ENCODE measurements at places on chromosomes 12 and 14.
A peak's percentile ranks its signal among the peaks of the same experiment; 100 is the strongest.

DNA sequence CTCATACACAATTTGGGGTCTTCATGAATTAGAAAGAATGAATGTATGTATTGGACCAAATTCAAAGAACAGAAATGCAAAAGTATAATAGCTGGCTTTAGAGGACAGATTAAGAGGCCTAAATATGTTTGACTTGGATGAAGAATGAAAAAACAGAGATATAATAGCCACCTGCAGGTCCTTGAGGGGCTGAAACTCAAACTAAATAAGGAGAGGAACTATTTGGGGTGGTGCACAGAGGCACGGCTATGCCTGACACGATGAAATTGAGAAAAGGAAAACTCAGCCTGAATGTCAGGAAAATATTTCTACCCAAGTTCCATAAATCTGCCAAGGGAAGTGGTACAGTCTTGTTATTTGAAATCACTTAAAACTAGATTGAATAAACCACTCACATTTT lies 222.9 kb upstream of the DDHD1 start:
- no peak for DNase-seq

- no peak for DNase-seq
These were observed 66.0 kb upstream of the NRXN3 start for GRCh38 chr14:78104160-78104559.

DNA sequence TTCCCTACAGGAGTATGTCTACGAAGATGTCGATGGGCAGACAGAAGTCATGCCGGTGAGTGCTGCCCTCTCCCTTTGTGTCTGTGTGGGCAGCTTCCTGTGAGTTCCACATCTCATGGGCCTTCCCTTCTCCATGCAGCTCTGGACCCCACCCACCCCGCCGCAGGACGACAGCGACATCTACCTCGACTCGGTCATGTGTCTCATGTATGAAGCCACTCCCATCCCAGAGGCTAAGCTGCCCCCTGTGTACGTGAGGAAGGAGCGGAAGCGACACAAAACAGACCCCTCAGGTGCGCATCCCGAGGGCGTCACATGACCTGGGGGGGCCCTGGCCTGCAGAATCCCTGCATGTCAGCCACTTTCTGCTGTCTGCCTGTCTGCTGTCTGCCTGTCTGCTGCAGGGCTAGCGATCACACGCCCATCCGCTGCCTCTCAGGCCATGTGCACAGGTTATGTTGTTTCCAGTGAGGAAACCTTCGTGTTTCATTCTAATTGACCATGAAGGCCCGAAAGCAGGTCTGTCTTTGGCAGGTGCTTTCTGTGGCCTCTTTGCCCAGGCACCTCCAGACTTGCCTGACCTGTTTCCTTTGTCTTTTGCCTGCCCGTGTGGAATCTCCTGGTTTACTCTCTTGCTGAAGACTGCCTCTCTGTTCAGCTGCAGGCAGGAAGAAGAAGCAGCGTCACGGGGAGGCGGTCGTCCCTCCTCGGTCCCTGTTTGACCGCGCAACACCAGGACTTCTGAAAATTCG lies 95.1 kb downstream of the EP400 start:
- DNase-seq, result no peak

DNA sequence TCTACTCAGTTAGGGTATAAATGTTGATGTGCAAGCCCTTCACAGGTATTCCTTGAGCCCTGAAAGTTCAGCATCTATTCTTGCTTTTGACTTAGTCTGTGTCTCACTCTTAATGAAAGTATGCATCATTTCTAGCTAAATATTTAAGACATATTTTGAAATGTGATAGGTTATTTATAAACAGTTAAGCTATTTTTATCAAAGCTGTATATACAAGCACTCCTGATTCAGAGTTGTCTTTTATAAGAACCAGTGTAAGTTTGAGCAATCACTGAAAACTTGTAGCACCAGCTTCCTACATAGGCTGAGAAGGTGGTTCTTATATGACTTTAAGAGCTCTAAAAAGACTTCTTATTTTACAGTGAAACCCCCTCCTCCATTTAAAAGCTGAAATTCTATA lies 98.6 kb downstream of the MYF5 start:
- DNase-seq, result no peak

GRCh38 chr14:92934196-92935085 lies 11.5 kb downstream of the CHGA start:
- no peak for DNase-seq

- DNase-seq, result no peak
These were observed 7.8 kb upstream of the MTERF2 start for GRCh38 chr12:106994579-106995220.

- DNase-seq, result no peak
These were observed 315.5 kb downstream of the RMST start for GRCh38 chr12:97778111-97778510.

DNA sequence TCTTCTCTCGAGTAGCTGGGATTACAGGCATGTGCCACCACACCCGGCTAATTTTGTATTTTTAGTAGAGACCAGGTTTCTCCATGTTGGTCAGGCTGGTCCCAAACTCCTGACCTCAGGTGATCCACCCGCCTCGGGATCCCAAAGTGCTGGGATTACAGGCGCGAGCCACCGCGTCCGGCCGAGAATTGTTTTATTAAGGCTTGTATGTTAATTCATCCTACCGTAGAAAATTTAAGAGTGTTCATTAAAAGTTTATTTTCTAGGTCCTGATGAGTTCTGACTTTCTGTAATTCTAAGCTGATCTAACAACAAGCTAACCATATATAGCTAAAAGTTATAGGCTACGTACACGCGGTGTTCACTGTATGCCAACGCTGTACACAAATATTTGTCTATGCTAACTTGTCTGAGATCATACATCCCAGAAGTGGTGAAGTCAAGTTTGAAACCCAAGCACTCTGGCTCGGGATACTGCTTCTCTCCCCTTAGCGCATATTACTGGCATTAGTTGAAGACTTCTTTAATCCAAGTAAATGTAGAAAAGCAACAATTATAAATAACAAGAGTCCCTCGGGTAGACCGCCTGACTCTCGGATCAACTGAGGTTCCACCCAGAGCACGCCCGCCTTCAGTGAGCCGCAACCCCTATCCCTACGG lies 570 bp upstream of the MRPS35 start:
- no peak for DNase-seq

DNA sequence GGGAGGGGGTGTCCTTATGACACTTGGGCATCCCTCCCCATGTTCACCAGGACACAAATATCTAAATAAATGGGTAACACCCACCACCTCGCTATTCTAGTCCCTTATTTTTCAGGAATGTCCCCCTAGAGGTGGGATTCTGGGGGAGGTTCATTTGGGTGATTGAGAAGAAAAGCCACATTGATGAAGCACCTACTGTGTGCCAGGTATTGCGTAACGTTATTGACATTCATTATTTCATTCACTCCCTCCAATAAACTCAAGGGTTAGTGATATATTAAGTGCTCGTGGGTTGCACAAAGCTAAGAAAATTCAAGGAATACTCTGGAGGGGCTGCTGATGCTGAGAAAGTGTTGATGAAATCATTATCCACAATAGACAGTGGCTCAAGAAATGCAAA lies 92.5 kb upstream of the NOS1 start:
- DNase-seq, result no peak

- no peak for DNase-seq
These were observed 165.8 kb upstream of the SYT1 start for GRCh38 chr12:78698747-78699146.

DNA sequence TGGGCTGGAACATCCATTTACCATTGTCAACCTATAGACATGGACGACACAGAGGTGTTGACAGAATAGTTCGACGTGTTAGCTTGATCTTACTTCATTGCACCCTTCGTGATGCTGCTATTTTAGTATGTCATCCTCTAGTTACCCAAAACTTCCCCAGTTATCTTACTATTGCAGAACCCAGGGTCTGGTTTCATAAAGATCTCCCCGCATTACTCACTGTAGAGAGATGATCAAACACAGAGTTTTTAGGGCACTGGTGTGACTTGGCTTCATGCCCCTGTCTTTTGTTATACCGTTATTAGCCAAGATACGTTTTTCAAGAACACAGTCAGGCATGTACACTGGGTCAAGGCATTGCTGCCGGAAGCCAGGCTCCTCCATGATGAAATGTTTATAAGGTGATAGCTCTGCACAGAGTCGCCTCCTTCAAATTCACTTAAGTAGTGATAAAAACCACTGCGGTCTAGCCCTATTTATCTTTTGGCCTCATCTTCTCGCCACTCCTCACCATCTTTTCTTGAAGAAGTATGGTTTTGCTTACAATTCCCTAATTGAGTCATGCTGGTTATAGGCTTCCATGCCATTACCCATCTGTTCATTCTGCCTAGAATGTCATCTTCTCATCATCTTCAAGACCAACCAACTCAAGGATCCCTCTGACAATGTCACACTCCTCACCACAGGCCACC lies 1127.9 kb downstream of the VRK1 start:
- DNase-seq, result no peak

GRCh38 chr12:117189725-117190209 lies 503 bp downstream of the FBXO21 start:
- no peak for DNase-seq

- DNase-seq, result no peak
These were observed 501.7 kb downstream of the DIO2 start for GRCh38 chr14:79709573-79709972.

- DNase-seq, result no peak
These were observed 1.5 kb downstream of the RAP1B start for GRCh38 chr12:68612202-68612601.

GRCh38 chr12:68772714-68773113 lies 26.7 kb downstream of the SLC35E3 start:
- no peak for DNase-seq

DNA sequence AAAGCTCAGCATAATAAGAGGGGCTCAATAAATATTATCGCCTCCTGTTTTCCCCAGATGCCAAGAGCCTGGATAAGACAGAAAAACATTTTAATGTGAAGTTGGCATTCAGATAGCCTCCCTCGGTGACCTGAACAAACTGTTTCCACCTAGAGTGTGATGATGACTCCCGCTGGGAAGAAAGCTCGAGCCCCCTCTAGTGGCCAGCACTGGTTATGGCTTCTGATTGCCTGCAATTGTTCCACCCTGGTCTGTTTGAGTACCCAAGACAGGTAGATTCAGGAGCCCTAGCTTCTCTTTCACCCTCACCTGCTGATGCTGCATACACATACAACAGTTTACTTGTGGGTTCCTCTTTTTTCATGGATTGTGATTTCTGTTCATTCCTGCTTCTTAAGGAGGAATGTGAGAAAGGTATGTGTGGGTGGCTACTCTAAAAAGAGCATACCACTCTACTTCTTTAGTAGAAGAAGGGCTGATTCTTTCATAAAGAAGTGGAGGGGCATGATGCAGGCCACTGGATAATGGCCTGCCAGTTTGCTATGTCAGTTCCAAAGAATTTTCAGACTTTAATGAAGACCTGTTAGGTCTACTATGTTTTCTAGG lies 6.4 kb downstream of the ERG28 start:
- DNase-seq, result peak; percentile 72

DNA sequence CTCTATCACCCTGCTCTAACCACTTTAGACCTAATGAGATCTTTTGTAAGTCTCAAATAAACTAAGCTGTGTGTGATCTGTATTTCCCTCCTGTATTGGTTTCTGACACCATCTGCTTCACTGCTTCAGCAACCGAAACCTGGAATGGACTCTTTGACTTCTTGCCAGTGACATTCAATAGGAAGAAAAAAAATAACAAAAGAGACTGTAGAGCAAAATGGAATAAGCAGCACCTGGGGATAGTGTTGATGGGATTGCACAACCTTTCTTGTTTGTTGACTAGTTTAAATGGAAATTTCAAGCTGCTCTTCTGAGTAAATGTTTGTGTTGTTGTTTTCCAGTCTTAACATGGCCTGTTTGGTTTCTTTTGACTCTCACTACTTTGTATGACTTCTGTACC lies 888.6 kb upstream of the SEL1L start:
- no peak for DNase-seq

- no peak for DNase-seq
These were observed 1.5 kb downstream of the TCP11L2 start for GRCh38 chr12:106304001-106304421.

DNA sequence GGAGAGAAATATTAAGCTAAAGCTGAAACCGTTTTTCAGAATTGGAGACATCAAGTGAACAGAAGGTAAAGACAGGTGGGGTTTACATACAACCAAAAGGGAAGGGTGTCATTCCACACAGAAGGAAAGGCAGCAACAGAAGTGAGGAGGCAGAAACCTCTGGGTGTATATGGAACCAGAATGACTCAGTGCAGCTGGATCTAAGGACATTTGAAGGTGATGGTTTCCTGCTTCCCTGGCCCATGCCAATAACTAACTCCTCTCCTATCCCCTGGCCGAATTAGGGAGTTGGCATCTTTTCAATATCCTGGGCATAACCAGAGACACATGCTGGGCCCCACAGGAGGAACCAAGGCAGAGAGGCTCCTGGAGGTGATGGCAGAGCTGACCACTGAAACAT lies 8.4 kb downstream of the NCKAP5L start:
- no peak for DNase-seq

DNA sequence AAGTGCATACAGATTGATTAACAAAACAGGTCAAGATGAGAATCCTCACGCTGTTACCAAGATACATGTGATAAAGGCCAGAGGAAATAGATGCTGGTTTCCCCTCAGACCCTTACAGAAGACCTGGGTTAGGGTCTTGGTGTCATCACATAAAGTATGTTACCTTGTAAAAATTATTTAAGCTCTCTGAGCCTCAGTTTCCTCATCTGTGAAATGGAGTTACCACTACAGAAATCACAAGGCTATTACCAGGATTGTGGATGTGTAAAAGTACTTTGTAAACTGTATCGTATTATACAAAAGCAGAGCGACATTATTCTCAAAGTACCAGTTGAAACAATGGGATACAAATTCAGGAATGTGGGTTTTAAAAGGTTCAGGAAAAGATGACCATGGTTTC lies 14.0 kb downstream of the SAMD4A start:
- no peak for DNase-seq

DNA sequence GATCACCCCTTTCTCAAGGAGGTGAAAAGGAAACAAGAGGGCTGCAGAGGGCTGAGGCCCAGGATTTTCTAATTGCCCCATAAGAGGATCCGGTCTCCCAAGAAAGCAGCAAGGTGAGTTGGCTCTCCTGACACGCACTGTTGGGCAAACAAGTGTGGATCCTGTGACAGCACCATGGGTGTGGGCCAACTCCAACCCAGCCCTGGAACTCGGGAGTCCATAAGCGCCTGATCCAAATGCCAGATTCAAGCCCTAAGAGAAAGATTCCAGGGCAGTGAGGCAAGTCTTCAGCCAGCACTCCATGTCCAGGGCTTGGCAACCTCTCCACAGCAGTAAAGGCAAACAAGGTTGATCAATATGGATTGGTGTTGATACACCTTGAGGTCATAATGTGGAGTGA lies 33.1 kb downstream of the KCNA5 start:
- no peak for DNase-seq

- no peak for DNase-seq
These were observed 20.6 kb downstream of the MAPK1IP1L start for GRCh38 chr14:55071870-55072640.

- DNase-seq, result no peak
These were observed 44.2 kb upstream of the EMP1 start for GRCh38 chr12:13152281-13152680.
